ENCODE measurements at places on chromosomes 5 and 9.

GRCh38 chr9:1058826-1059487, 8.8 kb downstream of the DMRT2 start:
- no peak for DNase-seq

GRCh38 chr5:115309751-115310370, 13.4 kb upstream of the CCDC112 start:
- DNase-seq, result peak; percentile 52

- DNase-seq, result no peak
Observed at GRCh38 chr5:12861886-12862654, 957.8 kb upstream of the CTNND2 start.

GRCh38 chr5:17890501-17890900, 256.2 kb downstream of the TAF11L14 start:
- no peak for DNase-seq

GRCh38 chr9:69757996-69758675, 1.7 kb downstream of the PTAR1 start:
- peak; percentile 41 for DNase-seq

DNA sequence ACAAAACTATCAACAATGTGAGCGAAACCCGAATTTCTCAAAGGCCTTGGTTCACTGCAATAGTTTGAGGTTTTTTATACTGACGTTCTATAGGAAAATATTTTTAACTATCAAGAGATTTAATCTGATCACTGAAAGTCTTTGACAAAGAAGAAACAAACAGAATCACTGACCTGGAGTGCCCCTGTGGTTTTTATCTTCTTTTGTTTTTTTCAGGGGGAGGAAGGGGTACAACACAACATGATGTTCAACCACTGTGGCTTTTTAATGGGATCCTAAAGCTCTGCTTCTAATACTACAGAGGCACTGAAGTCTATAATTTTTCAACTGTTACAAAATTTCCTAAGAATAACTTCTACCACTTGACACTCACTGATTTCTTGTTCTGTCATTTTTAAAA, 185.9 kb downstream of the AP3B1 start:
- DNase-seq, result no peak
